Ascending aorta (tissue), 2 donors: ENCODE measurements at places on chromosomes 6 and 20.

DNA sequence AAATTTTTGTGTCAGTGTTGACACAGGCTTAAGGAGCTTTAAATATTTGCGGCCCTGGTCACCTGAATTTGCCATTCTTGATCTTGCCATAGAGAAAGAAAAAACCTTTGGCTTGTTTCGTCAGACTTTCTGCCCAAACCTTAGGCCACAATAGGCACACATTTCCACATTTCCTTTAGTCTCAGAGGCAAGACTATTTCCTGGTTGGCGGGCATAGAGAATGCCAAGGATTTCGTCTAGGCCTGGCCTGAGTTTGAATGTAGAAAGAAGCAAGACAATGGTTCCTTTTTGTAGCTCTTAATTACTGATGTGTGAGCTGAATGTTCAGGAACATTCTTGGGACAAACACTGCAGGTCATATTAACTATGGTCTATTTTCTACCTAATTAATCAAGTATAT lies 108.1 kb downstream of the TRMT11 start:
- no peak overlapping the region for H3K4me3 ChIP-seq
- H3K4me1 ChIP-seq = no peaks in the 10 kb centered on the region
- no peak for DNase-seq
- no peaks in the 10 kb centered on the region for H3K27me3 ChIP-seq

- H3K4me1 ChIP-seq = no peaks in the 10 kb centered on the region
- H3K27ac ChIP-seq = no peak overlapping the region
- no peak overlapping the region for H3K4me3 ChIP-seq
- DNase-seq = no peak
- H3K27me3 ChIP-seq = no peaks in the 10 kb centered on the region
Measured at GRCh38 chr6:39362487-39362865, 40.0 kb upstream of the KCNK16 start.

DNA sequence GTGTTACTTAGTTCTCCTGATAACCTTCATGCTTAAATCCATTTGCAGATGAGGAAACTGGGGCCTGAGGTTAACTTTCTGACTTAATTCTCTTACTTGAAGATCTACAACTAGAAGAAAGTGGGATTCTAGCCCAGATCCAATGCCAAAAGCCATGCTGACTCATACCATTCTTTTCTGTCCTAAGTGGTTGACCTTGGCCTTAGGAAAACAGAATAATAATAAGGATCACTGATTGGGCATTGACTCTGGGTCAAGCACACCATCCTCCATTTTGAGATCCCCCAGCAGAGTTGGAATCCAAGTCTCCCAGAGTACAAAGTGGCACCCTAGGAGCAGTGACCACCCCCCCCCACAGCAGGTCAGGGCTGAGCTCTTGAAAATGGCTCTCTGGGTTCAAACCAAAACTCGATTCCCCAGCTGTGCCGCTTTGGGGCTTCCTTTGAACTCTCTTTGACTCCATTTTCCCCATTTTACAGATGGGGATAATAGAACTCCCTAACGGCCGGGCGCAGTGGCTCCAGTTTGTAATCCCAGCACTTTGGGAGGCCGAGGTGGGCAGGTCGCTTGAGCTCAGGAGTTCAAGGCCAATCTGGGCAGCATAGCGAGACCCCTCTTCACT lies 12.8 kb upstream of the ZNF217 start:
- H3K36me3 ChIP-seq = no peaks in the 10 kb centered on the region
- H3K27ac ChIP-seq = peak overlapping the region; percentile 72
- H3K4me1 ChIP-seq = peaks cover 9% of the 10 kb centered on the region
- H3K27me3 ChIP-seq = no peaks in the 10 kb centered on the region
- H3K4me3 ChIP-seq = no peak overlapping the region

- no peak for DNase-seq
- no peaks in the 10 kb centered on the region for H3K27me3 ChIP-seq
- H3K36me3 ChIP-seq = no peaks in the 10 kb centered on the region
- no peaks in the 10 kb centered on the region for H3K4me1 ChIP-seq
- H3K4me3 ChIP-seq = no peak overlapping the region
Measured at GRCh38 chr20:61807471-61808160, 258.1 kb downstream of the TAF4 start.

GRCh38 chr6:15817100-15817499 lies 154.3 kb upstream of the DTNBP1 start:
- DNase-seq = no peak
- no peaks in the 10 kb centered on the region for H3K27me3 ChIP-seq
- H3K4me1 ChIP-seq = no peaks in the 10 kb centered on the region
- no peaks in the 10 kb centered on the region for H3K36me3 ChIP-seq
- no peak overlapping the region for H3K27ac ChIP-seq
- no peak overlapping the region for H3K4me3 ChIP-seq

DNA sequence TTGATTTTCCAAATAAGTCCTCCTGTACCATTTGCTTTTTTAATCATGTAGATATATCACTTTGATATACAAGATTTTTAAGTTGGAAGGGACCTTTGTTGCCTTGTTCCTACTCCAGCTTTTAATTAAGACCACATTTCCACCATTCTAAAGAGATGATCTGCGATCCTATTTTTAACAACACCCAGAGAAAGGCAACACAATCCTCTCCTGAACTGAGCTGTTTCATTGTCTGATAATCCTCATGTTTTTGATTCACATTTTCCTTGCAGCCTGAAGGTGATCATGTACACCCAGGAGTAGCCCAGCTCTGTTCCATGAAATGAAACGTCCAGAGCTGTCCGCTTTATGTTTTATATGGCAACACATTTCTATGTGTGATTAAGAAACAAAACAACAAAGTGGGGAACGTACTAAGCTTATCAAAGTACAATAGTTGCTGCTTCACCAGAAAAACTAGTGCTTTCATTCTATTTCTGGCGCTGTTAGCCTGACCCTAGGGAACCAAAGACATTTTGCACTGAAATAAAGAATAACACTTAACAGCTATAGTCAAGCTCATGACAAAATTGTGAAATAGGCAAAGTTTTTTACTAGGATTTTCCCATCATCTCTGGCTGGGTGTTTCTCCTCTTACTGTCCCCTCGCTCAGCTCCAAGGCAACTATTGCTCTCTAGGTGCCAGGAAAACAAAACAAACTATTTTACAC lies 22.6 kb upstream of the TRAF3IP2 start:
- no peaks in the 10 kb centered on the region for H3K36me3 ChIP-seq
- peak overlapping the region; percentile 78 for H3K27ac ChIP-seq
- peak overlapping the region; percentile 34 for H3K4me3 ChIP-seq
- DNase-seq = no peak
- no peaks in the 10 kb centered on the region for H3K27me3 ChIP-seq

DNA sequence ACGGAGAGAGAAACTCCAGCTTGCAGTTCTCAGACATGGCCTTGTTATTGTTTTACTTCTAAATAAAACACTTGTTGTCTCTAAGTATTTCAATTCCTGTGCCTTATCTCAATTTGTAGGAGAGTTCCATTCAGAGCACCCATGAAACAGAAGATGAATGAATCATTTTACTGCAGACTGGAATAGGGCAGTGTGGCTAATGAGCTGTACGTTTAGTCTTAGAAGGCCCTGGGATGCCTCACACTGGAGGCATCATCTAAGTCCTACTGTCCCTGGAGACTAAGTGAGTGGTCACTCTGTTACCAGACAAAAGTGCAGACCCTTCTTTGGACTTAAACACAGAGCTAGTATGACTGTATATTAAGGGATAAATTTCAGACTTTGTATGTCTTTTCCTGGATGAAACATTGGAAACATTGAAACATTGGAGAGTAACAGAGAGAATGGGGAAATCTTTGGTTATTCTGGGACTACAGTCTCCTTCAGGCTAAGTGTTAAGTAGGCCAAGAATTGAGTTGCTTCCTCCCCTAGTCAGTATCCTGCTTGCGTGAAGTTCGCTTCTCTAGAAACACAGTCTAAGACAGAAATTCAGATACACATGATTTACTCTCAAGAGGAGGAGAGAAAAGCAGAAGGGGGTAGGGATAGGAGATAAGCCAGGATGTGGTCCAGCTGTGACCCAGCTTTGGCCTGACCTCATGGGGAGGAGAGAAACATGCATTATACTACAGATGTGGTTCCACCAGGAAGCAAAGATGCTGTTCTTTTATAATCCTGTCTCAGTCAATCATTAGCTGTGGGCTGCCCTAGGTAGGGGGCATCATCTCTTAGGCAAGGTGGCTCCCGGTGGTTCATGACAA lies 167.4 kb upstream of the BMP2 start:
- no peak overlapping the region for H3K27ac ChIP-seq
- H3K4me3 ChIP-seq = no peak overlapping the region
- H3K27me3 ChIP-seq = no peaks in the 10 kb centered on the region
- DNase-seq = no peak
- H3K4me1 ChIP-seq = no peaks in the 10 kb centered on the region

GRCh38 chr6:101783287-101783686 lies 389.8 kb downstream of the GRIK2 start:
- no peak overlapping the region for H3K27ac ChIP-seq
- no peak overlapping the region for H3K4me3 ChIP-seq
- no peak for DNase-seq
- H3K27me3 ChIP-seq = no peaks in the 10 kb centered on the region
- H3K4me1 ChIP-seq = no peaks in the 10 kb centered on the region
- no peaks in the 10 kb centered on the region for H3K36me3 ChIP-seq

GRCh38 chr20:47412083-47412482 lies 55.6 kb upstream of the ZMYND8 start:
- H3K4me3 ChIP-seq = no peak overlapping the region
- H3K36me3 ChIP-seq = no peaks in the 10 kb centered on the region
- no peak for DNase-seq
- H3K4me1 ChIP-seq = no peaks in the 10 kb centered on the region
- H3K27me3 ChIP-seq = no peaks in the 10 kb centered on the region

DNA sequence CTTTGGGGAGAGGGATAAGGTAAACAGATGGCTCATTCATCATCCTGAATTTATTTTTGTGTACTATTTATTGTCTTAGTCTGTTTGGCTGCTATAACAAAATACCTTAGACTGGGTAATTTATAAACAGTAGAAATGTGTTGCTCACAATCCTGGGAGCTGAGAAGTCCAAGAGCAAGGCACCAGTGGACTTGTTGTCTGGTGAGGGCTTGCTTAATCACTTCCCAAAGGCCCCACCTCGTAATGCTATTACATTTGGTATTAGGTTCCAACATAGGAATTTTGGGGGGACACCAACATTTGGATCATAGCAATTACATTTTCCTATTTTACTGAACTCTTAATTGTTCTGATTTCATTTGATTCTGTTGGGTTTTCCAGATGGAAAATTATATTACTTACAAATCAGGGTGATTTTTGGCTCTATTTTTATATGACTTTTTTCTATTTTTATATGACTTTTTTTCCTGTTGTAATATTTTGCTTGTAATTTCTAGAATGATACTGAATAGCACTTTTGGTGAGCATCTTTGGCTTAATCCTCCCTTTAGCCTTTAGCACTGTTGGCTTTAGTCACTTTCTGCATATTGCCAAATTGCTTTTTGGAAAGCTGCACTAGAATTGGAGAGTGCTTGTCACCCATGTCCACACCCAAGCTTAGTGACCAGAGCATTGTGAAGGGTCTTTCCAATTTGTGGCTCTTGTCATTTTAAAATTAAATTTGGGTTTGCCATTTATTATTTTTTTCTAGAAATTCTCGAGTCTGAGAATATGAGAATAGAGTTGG lies 43.7 kb upstream of the TULP4 start:
- H3K27me3 ChIP-seq = no peaks in the 10 kb centered on the region
- no peak for DNase-seq
- no peak overlapping the region for H3K4me3 ChIP-seq
- no peaks in the 10 kb centered on the region for H3K4me1 ChIP-seq

DNA sequence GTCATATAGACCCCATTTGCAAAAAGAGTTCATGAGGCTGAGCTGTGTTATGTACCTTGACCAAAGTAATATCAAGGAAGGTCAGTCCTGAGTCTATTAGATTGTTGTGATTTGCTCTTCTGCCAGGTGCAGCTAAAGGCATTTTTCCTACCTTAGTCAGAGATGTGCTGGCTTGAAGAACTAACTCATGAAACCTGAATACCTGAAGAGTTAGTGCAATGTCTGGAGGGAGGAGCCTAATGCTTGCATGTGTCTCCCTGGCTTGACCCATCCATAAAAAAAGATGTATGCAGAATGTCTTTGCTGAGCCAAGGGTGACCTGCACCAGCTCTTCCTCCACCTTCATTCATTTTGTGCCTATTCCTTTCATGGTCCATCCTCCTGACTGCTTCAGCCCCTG lies 742.0 kb downstream of the KIF16B start:
- DNase-seq = no peak
- H3K4me3 ChIP-seq = no peak overlapping the region
- H3K36me3 ChIP-seq = no peaks in the 10 kb centered on the region
- no peak overlapping the region for H3K27ac ChIP-seq

- DNase-seq = no peak
- H3K4me3 ChIP-seq = peak overlapping the region; percentile 74
- H3K36me3 ChIP-seq = no peaks in the 10 kb centered on the region
- H3K27ac ChIP-seq = peak overlapping the region; percentile 93
- no peaks in the 10 kb centered on the region for H3K27me3 ChIP-seq
Measured at GRCh38 chr6:84774985-84775284, 10.5 kb upstream of the TBX18 start.

GRCh38 chr6:1383729-1384548 lies 5.4 kb upstream of the FOXF2 start:
- H3K4me1 ChIP-seq = peaks cover 19% of the 10 kb centered on the region
- no peak overlapping the region for H3K27ac ChIP-seq
- no peaks in the 10 kb centered on the region for H3K36me3 ChIP-seq
- peaks cover 35% of the 10 kb centered on the region for H3K27me3 ChIP-seq
- no peak for DNase-seq
- H3K4me3 ChIP-seq = peak overlapping the region; percentile 19

DNA sequence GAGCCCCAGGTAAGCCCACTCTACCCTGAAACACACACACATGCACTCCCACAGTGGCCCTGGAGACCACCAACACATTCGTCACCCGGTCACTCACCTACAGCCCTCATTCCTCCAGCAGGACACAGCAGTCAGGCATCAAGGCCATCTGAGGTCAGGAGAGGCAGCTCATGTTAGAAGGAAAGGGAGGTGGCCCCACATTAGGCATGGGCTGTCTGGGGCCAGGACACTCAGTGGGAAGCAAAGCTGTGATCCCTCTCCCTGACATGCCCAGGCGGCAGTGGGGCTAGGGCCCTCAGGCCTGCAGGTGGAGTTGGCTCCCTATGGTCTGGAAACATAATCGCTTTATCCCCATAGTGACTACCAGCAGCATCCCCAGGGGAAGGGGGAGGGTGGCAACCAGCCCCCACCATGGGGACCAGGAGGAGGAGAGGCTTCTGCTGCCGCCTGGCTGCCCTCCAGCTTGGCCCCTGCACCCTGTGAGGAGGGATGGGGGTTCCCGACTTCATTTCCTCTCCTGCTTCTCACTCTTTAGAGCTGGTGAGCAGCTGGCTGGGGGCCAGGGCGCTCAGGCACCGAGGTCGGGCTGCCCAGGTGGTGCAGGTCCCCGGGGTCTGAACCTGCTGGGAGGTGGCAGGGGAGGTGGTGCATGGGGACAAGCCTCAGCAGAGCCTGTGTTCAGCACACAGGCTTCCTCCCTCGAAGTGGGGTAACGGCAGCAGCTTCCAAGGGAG lies 76.6 kb upstream of the CST7 start:
- DNase-seq = no peak
- H3K27me3 ChIP-seq = no peaks in the 10 kb centered on the region
- H3K4me3 ChIP-seq = no peak overlapping the region

GRCh38 chr20:53034899-53035298 lies 62.7 kb downstream of the TSHZ2 start:
- no peaks in the 10 kb centered on the region for H3K27me3 ChIP-seq
- no peak overlapping the region for H3K27ac ChIP-seq

- H3K27me3 ChIP-seq = no peaks in the 10 kb centered on the region
- H3K4me3 ChIP-seq = no peak overlapping the region
- no peaks in the 10 kb centered on the region for H3K4me1 ChIP-seq
- H3K36me3 ChIP-seq = no peaks in the 10 kb centered on the region
- H3K27ac ChIP-seq = no peak overlapping the region
Measured at GRCh38 chr6:21185861-21186478, 407.6 kb upstream of the SOX4 start.
